Cortex of kidney (tissue), 1 donor: ENCODE measurements at places on chromosomes 6 and 20.

DNA sequence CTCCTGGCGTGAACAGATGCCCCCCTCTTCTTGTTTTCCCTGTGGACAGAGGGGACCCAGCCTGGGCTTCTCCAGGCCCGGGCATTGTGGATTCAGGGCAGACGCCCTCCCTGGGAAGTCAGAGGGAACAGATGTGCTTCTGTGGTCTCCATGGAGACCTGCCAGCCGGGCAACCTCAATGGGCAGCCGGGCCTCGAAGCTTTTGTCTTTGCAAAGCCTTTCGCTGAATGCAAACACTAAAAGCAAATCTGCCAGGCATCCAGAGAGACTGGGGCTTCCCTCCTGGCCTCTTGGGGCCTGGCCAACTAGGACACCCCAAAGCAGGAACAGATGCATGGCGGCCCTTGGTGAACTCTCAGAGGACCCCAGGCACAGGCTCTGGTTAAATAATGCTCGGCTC, 370.0 kb upstream of the SULF2 start:
- DNase-seq, result no peak

- DNase-seq, result no peak
Measured at GRCh38 chr6:119186490-119186889, 108.0 kb upstream of the FAM184A start.

DNA sequence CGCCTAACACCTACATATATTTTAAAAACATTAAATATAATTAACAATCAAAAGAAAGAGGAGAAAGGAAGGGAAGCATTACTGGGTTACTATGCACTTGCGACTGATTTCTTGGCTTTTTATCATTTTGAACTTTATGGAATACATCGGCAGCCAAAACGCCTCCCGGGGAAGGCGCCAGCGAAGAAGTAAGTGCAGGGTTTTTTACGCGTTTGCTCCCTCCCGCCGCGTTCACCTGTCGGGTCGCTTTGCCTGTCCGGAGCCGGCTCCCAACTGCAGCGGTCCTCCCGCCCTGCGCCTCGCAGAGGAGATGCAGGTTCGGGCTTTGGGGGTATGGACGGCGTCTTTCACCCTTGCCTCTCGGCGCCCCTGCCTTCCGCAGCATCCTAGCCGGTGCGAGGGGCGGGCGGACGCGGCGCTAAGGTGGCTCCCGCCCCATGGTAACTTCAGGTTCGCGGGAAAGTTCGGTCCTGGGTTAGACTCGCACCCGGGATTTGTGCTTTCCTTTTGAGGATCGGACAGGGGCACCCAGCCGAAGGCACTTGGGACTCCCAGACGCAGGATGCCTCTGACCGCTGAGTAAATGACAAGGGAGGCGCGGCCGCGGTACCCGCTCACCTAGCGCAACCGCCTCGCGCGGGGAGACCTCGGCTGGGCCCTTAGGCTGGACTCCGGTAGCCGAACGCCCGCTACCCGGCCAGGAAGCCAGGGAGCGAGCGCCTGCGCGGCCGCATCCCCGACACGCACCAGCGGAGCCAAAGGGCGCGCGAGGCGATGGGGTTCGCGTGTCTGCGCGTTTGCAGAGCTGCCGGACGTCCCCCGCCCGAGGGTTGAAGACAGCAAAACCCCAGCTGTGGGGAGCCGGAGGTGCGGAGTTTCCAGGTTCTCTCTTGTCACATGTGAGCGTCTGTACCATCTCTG, 891 bp downstream of the RSPO3 start:
- DNase-seq, result no peak

DNA sequence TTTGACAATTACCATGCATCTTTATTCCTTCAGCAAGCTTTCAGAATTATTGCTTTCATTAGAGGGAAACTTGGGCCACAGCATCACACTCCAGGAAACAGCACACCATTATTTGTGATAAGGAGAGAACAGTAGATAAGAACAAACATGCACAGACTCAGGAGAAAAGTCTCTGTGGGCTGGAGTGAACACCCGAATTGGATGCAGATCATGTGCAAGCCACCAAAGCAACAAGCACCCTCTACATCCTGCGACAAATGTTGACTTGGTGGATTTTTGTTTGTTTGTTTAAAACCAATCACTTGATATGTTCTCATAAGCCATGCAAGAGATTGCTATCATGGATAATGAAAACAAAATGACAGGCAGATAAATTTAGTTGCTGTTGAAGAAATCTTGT, 67.7 kb upstream of the ZFP64 start:
- DNase-seq, result no peak

DNA sequence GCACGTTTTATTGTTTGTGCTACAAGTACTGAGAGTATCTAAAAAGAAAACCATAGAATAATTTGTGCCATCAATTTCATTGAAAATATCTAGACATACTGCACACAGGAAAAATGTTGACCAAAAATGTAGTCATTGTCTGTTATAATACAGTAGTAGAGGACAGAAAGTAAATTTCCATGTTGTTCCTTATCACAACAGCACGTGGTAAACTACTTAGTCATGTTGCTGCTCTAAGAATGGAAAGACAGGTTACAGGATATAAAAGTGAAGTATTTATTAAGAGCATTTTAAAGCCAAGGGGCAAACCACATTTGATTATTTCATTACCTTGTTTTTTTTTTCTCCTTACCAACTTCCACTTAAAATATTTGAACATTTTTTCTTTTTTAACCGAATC, 89.0 kb upstream of the CEP85L start:
- no peak for DNase-seq

GRCh38 chr6:83769413-83769812, 60.5 kb upstream of the SNAP91 start:
- no peak for DNase-seq

DNA sequence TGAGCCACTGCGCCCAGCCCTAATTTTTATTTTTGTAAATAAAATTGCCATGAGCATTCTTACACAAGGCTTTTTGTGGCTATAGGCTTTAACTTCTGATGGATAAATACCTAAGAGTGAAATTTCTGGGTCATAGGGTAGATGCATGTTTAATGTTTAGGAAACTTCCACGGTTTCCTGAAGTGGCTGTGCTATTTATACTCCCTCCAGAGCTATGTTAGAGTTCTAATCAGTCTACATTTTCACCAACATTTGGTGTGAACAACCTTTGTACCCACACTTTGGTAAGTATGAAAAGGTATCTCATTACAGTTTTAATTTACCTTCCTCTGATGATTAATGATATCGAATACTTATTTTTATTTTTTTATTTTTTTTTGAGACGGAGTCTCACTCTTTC, 6.1 kb upstream of the MAS1 start:
- no peak for DNase-seq

- no peak for DNase-seq
Measured at GRCh38 chr6:150336299-150336698, 32.5 kb upstream of the IYD start.

DNA sequence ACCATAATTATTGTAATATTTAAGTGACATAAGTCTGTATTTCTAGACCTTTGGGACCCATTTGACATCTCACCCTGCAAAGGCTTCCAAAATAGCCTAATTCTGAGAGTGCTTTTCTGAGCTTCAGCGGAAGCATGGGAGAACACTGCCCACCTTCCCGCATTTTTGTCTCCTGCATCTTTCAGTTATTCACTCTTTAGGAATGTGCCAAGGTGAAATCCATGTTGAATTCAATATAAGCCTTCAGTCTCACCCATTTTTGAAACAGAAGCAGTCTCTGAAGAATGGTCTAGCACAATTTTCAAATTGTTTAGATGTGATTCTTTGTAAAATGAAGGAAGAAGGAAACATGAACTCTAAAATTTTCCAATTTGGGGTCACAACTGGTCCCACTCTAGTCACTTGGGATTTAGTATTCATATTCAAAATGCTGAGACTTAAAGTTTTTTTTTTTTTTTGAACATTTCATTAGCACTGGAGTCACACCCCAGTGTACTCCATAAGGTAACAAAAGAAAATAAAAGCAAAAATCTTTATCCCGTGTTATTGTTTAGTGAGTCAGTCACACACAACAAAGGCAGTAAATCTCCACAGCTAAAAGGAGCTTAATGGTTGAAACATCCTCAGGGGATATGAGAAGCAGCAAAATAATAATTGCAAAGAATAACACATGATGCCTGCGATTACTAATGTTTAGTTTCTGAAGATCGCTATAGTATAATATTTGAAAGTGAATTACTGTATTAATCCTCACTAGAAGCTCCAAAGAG, 479.9 kb upstream of the BTBD3 start:
- DNase-seq, result no peak

DNA sequence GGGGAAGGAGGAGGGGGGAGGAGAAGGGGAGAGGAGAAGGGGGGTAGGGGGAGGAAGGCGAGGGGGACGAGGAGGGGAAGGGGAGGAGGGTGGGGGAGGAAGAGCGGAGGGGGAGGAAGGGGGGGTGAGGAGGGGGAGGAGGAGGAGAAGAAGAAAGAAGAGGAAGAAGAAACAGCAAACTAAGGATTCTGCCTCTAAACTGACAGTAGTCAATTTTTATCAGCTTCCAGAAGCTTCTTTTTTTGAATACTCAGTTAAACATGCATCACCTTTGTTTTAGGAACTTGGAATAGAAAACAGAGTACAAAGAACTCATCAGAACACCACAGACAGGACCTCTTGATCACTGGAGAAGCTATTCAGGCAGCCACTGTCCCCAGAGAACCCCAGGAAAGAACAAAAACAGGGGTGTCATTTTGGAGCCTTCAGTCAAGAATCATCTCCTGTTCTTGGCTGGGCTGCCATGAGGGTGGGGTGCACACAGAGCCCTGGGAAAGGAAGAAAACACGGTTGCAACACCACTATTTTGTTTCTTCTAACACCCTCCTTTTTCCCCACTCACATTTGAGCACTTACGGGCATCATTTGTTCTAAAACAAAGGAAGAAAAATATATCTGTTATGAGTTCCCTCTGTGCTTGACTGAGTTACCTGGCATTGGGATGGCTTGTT, 67.4 kb downstream of the TMEM170B start:
- no peak for DNase-seq

GRCh38 chr20:24503352-24503931, 34.0 kb downstream of the SYNDIG1 start:
- DNase-seq, result no peak

DNA sequence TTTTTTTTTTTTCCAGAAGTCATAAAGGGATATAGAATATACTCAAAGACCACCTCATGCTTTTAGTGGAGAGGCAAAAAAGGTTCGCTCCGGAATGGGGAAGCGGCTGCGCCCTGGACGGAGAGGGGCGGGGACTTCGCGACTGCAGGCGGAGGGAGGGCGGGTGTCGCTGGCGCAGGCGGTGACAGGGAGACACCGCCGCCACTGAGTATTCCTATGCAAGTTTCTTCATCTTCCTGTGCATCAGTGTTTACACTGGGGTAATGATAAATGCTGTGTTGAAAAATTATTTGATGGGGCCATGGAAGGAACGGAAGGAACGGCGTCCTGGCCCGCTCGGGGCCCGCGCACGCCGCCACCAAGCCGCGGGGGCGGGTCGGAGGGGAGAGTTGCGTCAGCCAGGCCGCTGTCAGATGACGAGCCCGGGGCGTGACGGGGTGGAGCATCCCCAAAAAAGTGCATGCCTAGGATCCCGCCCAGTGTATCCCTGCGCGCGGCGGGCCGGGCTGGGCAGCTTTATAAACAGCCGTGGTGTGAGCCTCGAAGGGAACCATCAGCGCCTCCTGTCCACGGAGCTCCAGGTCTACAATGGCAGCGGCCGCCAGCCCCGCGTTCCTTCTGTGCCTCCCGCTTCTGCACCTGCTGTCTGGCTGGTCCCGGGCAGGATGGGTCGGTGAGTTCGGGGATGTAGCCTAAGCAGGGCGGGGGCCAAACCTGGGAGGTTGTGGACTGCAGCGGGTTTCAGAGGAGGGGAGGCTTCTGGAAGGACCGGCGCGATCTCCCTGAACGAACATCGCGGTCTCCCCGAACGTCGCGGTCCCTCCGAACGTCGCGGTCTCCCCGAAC, at the start of gene ULBP1:
TSS of gene ULBP1 (plus strand) at position 482 of the 846 bp plus-strand sequence. CDS start at position 589, 107 bp downstream.
- DNase-seq, result no peak

GRCh38 chr6:139367810-139368351, 6.6 kb downstream of the CITED2 start:
- no peak for DNase-seq

GRCh38 chr6:95978230-95978629, 37.5 kb upstream of the FUT9 start:
- DNase-seq, result no peak

DNA sequence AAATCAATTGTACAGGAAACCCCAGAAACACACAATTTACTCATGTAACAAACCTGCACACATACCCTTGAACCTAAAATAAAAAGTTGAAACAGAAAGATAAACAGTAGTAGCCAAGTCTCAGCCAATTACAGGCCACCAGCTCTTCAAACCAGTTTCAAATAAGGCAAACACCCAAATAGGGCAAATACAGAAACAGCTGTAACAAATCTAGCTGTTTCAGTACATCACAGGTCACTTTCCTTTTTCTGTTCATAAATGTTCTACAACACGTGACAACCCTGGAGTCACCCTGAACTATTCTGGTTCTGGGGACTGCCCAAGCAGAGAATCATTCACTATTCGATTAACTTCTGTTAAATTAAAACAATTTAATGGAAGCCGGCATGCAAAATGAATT, 329.0 kb downstream of the GJA1 start:
- no peak for DNase-seq

- DNase-seq, result no peak
Measured at GRCh38 chr6:113969888-113970804, 802 bp downstream of the HDAC2 start.

DNA sequence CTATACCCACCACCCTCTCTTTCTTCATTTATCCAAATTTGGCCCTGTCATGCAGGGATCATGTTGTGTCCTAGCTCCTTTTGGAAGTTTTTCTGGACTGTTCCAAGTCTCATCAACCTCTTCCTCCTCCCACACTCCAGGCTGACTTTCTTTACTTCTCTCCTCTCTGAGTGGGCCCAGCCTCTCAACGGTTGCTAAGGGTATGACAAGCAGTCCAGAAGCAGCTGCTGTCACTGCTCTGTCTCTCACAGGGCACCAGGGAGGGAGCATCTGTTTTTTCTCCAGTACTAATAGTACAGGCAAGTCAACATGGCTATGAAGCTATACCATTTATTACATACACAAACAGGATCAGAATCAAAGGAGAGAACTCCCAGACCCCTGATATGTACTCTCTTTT, 8.2 kb downstream of the NT5DC1 start:
- DNase-seq, result no peak

- DNase-seq, result no peak
Measured at GRCh38 chr20:25351024-25351360, 39.6 kb downstream of the ABHD12 start.

DNA sequence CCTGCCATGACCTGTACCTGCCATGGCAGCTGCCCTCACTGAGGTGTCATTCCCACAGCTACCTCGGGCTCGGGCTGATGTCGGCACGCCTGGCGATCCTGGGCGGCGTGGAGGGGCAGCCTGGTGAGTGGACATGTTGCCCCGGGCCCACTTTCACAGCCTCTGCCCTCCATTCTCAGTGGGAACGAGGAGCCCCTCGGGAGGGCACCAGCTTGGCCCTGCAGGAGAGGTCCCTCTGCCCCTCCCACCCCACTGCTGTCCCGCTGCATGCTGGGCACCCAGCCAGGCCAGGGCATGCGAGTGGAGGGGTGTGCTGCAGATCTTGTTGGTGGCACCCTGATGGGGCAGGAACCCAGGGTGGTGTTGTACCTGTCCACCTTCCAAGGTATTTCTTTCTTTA, 23.0 kb downstream of the ENTPD6 start:
- DNase-seq, result no peak

- no peak for DNase-seq
Measured at GRCh38 chr6:52389264-52389625, 27.3 kb downstream of the PAQR8 start.
